ENCODE measurements at places on chromosomes 6 and 20.

DNA sequence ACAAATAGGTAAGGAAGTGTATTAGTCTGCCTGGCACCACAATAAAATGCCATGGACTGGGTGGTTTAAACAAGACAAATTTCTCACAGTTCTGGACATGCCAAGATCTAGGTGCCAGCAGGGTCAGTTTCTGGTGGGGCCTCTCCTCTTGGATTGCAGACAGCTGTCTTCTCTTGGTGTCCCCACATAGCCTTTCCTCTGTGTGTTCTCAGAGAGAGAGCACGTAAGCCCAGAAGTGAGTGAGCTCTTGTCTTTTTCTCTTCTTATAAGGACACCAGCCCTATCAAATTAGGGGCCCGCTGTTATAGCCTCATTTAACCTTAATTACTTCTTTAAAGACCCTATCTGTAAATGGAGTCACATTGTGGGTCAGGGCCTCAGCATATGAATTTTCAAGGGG lies 28.3 kb downstream of the SMPDL3A start:
- no peak for DNase-seq

- DNase-seq: no peak
Observed at GRCh38 chr6:144316862-144317195, 31.7 kb downstream of the UTRN start.

- DNase-seq: peak; percentile 70
Observed at GRCh38 chr6:36917541-36918193, 31.9 kb downstream of the C6orf89 start.

DNA sequence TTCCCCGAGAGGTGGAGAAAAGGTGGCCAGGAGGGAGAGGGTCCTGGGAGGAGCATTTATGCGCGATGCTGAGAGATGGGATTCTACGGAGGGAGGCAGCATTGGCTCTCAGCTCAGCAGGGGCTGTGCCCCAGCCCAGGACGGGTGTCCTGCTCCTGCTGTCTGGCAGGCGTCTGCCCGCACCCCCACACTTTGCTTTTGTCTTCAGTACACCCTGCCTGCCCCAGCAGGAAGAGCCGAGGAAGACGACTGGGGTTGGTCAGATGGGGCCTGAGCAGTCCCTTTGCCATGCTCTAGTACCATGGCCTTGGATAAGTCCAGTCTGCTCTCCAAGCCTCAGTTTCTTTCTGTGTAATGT lies 68.5 kb downstream of the TCP11 start:
- DNase-seq: no peak

GRCh38 chr6:130148181-130148580 lies 74.6 kb downstream of the SAMD3 start:
- DNase-seq: no peak

DNA sequence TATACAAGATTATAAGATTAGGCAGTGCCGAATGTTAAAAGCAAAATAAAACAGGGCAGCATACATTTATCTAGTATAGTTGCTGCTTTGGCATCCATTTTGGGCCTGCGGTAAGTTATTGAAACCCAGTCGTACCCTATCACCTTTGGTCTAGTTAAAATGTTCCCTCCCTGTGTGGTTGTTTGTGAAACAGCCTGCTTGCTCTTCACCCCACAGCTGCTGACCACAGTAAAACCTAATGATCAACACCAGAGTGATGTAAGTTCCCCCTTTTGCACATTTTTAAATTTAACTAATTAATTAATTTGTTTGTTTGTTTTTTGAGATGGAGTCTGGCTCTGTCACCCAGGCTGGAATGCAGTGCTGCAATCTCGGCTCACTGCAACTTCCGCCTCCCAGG lies 50.3 kb upstream of the TXNDC5 start:
- no peak for DNase-seq

DNA sequence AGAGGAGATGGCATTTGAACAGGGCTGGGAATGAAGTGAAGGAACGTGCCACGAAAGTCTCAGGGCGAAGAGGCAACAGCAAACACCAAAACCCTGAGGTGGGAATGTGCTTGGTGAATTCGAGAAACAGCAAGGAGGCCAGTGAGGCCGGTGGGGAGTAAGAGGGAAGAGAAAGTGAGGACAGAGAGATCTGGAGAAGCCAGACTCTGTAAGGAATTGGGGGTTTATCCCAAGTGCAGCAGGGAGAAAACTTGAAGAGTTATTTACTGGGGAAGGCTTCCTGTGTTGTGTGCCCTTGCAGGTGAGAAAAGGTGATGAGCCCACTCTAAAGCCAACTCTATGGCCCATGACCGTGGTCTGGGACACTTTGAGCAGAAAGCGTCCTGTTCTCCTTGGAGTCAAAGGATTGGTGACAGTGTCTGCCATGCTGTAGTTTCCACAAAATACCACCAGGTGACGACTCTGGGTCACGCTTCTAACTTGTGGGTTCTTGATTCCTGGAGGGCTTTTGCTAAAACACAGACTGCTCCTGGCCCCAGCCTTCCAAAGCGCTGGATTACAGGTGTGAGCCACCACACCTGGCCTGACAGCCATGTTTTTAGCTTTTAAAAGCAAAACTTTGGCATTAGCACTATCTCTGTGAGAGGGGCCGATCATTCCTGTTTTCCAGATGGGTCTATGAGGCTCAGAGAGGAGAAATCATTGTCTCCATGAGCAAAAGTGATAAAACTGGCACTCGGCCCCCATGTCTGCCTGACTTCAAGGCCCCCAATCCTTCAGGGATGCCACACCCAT lies 18.0 kb upstream of the CSNK2A1 start:
- DNase-seq: no peak

All from urinary bladder (tissue), 4 donors.